ENCODE measurements at places on chromosomes 1 and 21.
A peak's percentile ranks its signal among the peaks of the same experiment; 100 is the strongest.

DNA sequence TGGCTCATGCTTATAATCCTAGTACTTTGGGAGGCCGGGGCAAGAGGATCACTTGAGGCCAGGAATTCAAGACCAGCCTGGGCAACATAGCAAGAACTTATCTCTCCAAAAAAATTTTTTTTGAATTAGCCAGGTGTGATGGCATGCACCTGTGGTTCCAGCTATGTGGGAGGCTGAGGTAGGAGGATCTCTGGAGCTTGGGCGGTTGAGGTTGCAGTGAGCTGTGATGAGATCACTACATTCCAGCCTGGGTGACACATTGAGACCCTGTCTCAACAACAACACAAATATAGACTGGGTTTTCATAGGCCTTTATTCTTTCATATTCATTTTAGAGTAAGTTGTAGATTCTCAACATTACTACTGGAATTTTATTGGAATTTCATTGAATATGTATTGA, 12.8 kb downstream of the MED18 start:
- no peak for DNase-seq

- no peak for DNase-seq
Measured at GRCh38 chr1:180527101-180527669, 24.8 kb upstream of the ACBD6 start.

GRCh38 chr1:161038523-161039153, at the start of gene TSTD1:
Gene TSTD1, minus strand, starts transcription at chr1:161038964. Its CDS starts 75 bp downstream, at chr1:161038889.
- DNase-seq, result no peak

GRCh38 chr1:103509250-103509649, 16.2 kb upstream of the RNPC3 start:
- no peak for DNase-seq

DNA sequence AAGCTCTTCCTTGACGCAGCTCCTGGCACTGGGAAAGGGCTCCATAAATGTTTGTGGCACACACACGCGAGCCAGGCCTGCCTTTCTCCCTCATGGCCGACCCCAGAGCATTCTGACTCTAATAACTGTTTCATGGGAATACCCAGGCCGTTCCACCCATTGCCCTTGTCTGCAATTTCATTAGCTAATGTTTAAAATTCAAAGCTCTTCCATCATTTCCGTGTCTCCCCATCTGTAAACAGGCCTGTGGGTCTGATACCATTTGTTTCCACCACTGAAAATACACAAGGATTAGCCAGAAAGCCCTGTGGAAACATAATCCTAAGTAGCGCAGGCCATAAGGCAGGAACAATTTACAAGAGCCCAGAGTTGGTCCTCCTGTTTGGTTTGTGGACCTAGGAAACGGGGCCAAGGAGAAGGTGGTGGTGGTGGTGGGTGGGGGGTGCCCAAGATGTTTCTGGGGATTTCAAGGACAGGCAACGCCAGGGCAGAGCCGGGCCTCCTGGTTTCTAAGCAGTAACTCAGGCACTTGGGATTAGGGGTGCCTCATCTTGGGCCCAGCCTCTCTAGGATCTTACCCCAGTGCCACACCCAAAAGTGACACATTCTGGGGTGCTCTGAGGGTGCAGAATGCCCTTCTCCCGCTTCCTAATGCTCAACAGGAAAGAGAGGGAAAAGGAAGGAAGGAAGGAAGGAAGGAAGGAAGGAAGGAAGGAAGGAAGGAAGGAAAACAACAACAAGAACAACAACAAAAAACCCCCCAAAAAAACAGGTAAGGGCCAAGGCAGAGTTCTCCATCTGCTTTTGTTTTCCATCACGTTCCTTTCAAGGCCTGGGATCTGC, 79.4 kb downstream of the SSBP3 start:
- no peak for DNase-seq

DNA sequence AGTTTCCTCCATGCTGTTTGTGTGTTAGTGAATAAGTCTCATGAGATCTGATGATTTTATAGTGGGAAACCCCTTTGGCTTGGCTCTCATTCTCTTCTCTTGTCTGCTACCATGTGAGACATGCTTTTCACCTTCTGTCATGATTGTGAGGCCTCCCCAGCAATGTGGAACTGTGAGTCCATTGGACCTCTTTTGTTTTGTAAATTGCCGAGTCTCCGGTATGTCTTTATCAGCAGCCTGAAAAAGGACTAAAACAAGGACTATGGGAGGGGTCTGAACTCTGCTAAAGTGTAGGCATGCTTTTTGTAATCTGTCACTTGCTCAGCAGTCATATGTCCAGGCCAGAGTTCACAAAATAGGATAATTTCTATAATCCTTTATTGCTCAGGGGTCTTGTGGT, 164.0 kb upstream of the SNX7 start:
- no peak for DNase-seq

- DNase-seq, result no peak
Measured at GRCh38 chr1:177255411-177255810, 84.7 kb downstream of the BRINP2 start.

- DNase-seq, result no peak
Measured at GRCh38 chr1:203210988-203211387, 18.5 kb downstream of the CHIT1 start.

DNA sequence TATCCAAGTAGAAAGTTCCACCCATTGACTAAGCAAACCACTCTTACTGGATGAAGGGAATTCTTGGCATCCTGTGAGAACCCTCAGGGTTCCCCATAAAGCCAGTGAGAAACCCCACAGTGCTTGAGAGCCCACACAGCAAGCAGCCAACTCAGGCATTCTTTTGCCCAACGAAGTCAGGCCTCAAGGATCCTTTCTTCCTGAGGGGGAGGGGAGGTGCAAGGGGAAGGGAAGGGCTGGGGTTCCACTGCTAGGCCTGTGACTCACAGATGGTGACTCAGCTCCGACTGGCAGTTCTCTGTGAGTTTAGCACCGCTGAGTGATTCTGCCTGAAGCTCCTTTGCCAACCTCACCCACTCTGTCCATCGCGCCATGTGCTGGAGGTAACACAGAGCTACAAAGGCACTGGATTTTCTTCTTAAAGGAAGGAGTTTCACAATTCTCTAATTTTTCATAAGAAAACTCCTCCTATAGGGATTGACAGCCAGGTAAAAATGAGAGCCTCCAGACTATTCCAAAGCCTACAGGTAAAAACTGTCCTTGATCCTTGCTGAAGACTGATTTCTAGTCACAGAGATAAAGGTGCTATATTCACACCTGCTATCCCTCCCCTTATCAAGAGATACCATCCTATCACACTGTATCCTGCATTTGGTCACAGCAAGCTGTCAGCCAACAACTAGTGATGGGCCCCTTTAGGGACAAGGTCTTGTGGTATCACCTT, 4.8 kb downstream of the ENO1 start:
- peak; percentile 60 for DNase-seq

DNA sequence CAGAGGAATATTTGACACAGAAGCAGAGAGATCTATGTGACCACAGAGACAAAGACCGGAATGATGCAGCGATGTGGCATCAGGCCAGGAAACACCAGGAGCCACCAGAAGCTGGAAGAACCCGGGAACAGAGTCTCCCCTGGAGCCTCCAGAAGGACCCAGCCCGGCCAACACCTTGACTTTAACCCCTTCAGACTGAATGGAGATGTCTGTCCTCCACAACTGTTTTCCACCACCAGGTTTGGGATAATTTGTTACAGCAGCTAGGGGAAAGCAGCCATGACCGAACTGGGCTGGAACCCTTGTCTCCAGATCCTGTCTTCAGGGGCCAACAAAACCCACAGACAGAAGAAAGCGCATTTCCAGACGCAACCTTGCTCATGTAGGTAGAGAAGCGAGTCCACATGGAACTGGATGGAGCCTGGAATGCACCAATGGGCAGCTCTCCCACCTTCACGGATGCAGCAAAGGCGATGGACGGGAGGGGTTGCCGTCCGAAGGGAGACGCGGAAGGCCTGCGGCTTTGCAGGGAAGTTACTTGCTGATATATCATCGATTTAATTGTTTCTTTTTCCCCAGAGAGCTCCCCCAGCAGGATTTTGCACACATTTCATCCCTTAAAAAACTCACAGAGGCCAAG, 396.6 kb downstream of the NPHP4 start:
- DNase-seq, result no peak

DNA sequence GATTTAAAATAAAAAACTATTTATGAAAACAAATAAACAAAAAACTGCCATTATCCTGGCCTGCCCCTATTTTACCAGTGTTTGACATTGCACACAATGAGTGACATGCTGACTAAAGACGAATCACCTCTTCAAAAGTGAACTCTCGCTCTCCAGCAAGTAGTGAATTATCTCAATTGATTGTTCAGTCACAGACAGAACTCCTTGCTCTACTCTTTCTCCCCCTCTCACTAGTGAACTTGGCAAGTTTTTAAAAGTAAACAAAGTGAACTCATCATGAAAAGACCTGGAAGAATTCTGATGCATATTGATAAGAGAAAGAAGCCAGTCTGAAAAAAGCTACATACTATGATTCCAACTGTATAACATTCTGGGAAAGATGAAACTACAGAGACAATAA, 4.7 kb upstream of the C1orf52 start:
- DNase-seq, result no peak

DNA sequence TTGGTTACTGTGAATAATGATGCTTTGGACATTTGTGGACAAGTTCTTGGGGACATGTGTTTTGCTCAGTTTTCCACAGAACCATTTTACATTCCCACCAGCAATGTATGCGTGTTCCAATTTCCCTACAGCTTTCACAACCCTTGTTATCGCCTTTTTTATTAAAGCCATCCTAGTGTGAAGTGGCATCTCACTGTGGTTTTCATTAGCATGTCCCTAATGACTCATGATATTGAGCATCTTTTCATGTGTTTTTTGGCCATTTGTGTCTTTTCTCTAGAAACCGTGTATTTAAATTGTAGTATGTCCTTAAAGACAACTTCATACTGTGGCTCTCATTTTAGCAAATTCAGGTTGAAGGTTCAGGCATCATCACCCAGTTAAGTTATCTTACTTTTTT, 132.1 kb downstream of the TGFBR3 start:
- no peak for DNase-seq

DNA sequence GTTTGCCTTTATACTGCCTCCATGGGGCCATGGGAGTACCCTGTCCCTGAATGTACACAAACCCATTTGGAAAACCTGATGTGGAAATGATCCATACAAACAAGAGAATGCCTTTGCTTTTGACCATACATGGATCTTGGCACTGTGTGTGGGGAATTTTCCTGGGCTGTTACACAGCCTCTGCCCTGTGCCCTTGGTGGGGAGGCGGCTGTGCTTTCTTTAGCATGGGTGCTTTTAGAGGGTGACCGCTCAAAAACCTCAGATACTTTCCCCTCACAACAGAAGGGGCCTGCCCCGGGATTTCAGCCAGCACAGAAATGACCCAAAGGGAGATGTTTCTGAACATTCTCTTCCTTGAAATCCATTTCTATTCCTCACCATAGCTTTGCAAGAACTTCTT, 194.8 kb downstream of the LMO4 start:
- DNase-seq, result no peak

DNA sequence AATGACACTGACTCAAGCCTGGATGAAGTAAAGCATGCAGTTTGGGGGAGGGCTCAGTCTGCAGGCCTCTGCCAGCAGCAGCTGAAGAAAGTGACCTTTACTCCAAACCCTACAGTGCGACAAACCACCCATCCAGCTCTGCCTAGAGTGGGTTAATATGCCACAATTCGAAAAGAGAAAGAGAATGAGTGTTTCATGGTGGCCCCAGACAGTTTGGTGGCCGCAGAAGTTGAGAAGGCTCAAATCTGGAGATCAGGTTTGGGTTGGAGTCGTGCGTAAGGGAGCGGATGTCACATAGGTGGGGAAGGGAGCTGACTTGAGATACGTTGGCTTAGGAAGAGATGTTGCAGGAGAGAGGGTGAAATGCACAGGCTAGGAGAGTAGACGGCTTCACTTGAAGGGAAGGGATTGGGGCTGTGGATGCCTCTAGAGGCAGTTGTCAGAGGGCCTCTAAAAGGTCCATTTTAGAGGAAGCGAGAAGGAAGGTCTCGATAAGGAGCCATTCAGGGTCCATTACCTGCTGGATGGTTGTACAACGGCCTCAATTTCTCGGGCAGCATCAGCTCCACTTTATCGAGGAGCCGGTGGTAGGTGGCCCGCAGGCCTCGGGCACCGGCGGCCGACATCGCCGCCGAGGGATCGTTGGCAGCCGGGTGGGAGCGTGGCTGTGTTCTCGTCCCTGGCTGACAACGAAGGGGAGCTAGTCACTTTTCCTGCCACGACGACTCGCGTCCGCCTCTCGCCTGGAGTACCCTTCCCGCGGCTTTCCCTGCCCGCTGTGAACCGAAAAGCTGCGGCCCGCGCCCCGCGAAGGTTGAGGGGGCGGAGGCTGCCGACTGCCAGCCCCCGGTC, 1.0 kb upstream of the DCAF6 start:
- no peak for DNase-seq

GRCh38 chr1:39043513-39043912, 17.4 kb downstream of the NDUFS5 start:
- no peak for DNase-seq

- DNase-seq, result no peak
Measured at GRCh38 chr1:211017075-211017718, 116.8 kb downstream of the KCNH1 start.

GRCh38 chr1:204443871-204444581, 32.4 kb upstream of the PPP1R15B start:
- DNase-seq, result no peak

All from esophagus squamous epithelium (tissue), 5 donors.